ENCODE measurements at places on chromosomes 13 and 19.

- peak; percentile 13 for DNase-seq
Observed at GRCh38 chr19:30228113-30228834, 143.9 kb upstream of the ZNF536 start.

- peak; percentile 44 for DNase-seq
Observed at GRCh38 chr19:19452243-19453124, 47.0 kb downstream of the GATAD2A start.

DNA sequence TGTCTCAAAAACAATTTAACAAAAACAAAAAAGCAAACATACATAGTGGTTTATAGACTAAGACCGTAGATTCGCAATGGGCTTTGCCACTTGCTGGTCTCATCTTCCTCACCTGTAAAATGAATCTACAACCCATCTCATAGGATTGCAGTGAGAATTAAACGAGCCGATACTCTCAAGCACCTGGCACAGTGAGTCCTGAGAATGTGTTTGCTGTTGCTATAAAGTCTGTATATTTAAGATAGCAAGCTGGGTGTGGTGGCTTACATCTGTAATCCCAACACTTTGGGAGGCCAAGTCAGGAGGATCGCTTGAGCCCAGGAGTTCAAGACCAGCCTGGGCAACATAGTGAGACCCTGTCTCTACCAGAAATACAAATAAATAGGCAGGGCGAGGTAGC lies 22.5 kb downstream of the EXOC3L2 start:
- DNase-seq = no peak

- no peak for DNase-seq
Observed at GRCh38 chr19:4152241-4152998, 1.0 kb upstream of the CREB3L3 start.

GRCh38 chr19:46596008-46596407 lies 5.1 kb upstream of the CALM3 start:
- no peak for DNase-seq

DNA sequence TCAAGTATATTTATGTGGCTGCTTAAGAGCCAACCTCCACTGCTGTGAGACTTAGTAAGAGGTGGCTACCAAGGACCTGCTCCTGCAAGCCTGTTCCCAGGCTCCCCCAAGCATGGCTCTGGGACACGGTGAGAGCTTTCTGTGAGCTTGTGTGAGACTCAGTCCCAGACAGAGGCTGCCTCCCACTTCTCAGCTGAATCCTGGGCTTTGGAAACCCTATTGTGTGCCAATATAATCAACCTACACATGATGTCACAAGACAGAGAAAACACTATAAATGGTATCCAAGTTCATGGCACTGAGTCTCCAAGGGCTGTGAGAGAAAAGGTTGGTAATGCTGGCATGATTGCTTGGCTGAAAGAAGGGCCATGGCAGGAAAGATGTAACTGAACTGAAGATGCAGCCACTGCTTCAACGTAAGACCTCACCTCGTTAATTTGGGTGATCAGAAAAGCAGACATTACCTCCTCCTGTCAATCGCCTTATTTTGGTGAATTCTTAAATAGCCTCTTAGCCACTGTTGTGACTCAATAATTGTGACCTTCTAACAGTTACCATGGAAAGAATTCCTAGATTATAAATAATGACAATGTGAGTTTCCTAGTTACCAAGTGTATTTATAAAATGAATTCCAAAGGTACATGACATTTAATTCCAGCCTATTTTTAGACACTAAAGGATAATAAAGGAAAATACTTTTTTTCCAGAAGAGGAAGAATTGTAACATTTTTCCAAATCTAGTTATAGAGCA lies 332.0 kb downstream of the IRS2 start:
- DNase-seq = no peak

DNA sequence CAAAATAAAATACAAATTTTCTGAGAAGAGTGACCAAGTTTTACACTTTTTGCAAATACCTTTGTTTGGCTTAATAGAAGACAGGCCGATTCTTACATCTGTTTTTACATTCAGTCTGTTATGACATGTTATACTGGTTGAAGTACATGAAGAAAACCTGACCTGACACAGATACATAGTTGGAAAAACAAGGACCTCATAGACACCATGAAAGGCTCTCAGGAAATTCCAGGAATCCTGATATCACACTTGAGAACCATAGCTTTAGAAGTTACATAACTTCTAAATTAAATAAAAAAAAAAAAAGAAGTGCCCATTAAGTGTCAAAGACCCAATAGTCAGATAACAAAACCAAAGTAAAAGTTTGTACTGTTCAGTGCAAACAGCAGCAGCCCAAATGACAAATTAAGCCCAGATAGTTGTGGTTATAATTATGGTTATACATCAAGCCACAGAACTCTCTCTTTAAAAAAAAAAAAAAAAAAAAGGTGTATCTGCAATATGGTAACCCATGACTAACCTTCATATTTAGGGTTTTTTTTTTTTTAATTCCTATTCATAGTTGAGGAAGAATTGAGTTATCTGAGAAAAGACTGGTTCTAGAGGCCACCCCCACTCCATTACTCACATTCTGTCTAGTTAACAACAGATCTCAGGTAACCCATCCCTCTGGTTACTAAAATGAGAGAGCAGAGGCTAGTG lies 19.8 kb downstream of the RBM26 start:
- DNase-seq = no peak

GRCh38 chr19:29517412-29517811 lies 8.4 kb upstream of the VSTM2B start:
- no peak for DNase-seq

DNA sequence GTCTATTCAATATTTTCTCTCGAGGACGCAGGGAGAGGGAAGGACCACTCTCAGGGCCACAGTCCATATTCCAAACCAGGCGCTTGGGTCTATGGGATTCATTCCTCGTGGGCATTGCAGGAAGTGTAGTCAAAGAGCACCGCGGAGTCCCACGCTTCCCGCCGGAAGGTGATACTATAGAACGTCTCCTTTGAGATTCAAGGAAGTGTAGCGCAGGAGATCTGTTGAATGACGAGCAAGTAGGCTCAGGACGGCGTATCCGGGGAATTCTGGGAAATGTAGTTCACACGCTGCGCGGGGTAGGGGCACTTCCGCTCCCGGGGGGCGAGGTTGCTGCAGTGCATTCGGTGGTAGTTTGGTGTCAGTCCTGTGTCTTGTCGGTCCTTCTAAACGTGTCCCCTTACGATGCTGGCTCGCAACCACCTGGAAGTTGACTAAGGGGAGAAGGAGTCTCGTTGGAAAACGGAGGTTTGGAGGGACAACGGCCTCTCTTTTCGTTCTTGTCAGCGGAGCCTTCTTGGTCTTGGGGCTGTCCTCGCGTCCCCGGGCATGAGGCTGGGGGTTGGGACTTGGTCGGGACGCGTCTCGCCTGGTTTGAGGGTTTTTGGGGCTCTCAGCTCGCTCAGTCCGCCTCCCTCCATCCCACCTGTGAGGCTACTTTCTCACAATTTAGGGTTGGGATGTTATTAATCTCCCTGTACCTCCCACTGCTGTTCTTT lies at the start of gene ZNF284:
Gene ZNF284, plus strand, starts transcription at position 336 of the 719 bp plus-strand sequence. CDS start 4,231 bp downstream, outside the sequence.
- peak; percentile 91 for DNase-seq

DNA sequence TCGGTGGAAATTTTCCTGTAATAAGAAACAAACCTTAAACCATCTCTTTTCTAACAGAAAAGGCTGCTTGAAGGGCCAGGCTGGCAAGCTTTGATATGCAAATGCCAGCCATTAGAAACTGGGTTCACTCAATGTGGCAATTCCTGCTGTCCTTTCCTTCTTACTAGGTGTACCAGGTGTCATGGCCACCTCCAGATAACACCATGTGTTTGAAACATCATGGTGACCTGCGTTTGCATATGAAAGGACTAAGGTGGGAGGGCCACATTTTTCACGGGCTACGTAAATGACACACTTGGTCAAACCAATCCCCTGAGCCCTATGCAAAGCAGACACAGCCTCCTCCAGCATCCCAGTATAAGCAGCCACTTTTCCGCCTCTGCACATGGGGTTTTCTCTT lies 789.1 kb upstream of the SLITRK5 start:
- DNase-seq = no peak

DNA sequence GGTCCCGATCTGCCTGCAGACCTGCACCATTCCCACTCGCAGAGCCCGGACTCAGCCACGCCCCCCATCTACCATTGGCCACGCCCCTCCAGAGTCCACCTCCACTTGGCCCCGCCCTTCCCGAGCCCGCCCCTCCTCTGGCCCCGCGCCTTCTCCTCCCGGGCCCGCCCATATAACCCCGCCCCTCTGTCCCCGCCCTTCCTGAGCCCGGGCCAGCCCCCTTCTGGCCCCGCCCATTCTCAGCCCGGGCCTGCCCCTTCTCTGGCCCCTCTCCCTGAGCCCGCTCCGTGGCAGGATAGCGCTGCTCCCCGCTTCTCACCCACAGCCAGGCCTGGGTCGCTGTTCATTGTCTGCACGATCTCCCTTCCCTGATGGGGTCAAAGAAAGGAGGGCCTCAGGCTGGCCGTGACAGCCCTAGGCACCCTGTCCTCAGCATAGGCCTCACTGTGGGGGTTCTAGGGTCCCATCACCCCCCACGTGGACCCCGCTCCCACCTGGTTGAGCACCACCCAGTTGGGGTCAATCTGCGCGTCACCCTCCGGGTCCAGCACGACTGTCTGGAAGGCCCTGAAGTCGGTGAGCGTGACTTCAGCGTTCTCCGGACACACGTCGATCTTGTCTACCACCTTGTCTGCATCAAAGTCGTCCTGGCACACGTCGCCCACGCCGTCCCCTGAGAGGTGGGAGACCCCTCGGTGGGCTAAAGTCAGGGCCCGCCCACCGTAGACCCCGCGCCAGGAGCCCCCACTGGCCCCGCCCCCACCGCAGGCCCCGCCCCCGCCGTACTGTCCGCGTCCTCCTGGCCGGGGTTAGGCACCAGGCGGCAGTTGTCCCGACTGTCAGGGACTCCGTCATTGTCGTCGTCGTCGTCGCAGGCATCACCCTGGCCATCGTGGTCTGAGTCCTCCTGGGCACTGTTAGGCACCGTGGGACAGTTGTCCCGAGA lies 5.7 kb downstream of the COMP start:
- peak; percentile 88 for DNase-seq

DNA sequence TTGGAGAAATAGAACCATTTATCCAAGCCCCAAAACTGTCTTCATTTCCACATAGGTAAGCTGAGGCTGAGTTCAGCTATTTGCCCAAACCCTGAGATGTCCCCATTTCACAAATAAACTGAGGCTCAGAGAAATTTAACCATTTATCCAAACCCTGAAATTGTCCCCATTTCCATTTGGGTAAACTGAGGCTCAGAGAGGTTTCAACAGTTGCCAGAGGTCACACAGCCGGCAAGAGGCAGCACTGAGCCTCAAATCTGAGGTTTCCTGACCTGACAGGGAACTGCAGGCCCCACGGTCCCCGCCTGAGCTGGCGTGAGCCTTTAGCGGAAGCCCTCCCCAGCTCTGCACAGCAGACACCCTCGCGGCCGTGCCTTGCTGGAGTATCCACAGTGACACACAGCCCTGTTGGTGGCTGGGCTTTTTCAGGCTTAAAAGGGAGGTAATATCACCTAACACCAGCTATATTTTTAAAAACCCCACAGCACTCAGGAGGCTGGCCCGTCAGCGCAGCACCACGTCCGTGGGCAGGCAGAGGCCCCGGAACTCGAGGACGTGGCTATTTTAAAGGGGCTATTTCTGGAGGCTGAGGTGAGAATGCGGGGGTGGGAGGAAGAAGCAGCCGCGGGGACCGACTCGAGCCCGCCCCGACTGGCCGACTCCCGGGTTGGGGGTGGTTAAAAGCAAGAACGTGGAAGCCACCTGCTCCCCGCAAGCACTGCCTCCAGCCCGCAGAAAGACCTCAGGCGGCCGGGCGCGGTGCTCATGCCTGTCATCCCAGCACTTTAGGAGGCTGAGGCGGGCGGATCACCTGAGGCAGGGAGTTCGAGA lies 18.5 kb downstream of the PTPRS start:
- peak; percentile 29 for DNase-seq

- peak; percentile 45 for DNase-seq
Observed at GRCh38 chr19:1672038-1672768, 19.8 kb upstream of the TCF3 start.

GRCh38 chr13:36418022-36418805 lies 14.1 kb upstream of the CCNA1 start:
- DNase-seq = no peak

DNA sequence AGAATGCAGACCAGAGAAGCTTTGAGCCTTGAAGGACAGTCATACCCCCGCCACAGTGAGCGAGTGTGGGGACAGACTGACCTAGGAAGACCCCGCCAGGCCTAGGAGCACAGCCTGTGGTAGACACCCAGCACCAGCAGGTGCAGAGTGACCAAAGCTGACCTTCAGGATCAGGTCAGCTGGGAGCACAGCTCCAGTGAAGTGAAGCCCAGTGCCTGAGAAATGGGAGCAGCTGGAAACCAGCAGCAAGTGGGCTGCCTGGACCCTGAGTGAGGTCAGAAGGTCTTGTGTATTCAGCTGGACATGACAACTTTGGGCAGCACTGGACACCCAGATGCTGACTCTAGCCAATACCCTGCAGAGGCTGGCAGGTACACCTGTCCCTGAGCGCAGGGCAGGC lies 268.9 kb downstream of the TEX29 start:
- no peak for DNase-seq

GRCh38 chr19:46863818-46864629 lies 3.2 kb downstream of the ARHGAP35 start:
- DNase-seq = no peak

DNA sequence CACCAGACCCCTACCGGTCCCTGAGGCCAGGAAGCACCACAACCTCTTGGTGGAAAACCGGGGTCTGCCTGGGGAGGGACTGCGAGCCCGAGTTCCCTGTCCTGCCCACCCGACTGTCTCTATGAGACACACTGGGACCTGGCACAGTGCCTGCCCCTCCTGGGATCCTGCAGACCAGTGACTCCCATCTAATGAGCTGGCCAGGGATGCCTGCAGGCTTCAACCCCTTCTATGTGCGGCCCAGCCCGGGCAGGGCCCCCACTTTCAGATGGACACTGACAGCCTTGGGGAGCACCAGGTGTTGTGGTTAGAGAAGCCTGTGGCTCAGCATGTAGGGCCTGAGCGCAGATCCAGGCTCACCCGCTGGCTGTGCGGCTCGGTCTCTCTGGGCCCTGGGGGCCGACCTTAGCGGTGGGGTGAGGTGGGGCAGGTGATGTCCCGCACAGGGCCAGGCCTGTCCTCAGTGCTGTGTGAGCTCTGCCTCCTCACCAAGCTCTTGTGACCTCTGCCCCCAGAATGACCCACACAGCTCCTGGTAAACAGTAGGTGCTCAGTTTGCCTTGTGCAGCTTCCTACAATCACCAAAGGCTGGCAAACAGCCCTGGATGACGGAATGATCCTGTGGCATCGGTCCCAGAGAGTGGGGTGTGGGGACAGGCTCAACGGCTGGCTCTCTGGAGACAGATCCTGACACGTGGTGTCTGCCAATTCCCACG lies 17.9 kb upstream of the CACTIN start:
- no peak for DNase-seq

- DNase-seq = no peak
Observed at GRCh38 chr13:30364876-30365275, 57.4 kb upstream of the UBE2L5 start.

GRCh38 chr13:99977334-99977911 lies 4.2 kb upstream of the ZIC2 start:
- no peak for DNase-seq

All from transverse colon (tissue), 4 donors.